COR-L47 (cell line): ENCODE measurements at places on chromosomes 1 and 21.
A peak's percentile ranks its signal among the peaks of the same experiment; 100 is the strongest.

DNA sequence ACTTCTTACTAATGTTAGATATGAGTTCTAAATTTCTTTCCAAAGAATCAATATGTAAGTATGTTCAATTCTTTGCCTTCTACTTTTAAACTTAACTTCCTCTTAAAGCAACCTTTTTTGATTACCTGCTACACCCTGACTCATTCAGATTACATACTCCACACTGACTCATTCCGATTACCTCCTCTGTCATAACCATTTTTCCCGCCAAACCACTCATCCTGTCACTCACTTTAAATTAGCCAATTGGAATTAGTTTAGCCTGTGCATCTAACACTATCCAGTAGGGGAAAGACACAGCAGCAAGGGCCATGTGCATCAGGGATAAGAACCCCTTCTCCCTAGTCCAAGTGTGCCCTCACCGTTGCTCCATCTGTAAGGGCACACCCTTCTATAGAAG, 815.5 kb downstream of the BRINP3 start:
- no peak for DNase-seq

DNA sequence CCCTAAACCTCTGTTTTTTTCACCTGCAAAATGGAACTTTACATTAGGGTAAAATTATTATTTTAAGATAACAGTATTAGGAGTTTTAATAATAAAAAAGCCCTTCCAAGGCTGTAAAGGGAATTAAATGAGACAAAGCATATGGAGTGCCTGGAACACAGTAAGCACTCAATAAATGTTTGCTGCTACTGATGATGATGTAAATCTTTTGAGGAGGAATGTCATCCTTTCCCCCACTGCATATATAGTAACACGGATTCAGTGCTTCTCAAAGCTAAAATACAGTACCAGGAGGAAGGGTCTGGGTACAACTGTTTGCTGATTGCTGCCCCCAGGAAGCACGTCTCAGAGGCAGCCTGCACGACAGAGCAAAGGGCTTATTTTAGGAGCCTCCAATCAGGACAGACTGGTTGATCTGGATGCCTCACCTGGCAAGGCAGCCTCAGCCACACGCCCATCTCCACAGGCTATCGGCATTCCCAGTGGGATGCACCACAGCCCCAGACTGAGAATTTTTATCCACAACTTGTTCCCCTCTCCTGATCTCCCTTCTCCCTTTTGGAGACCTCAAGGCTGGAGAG, 64.4 kb downstream of the GADD45A start:
- DNase-seq: no peak

- no peak for DNase-seq
Observed at GRCh38 chr1:26364956-26365355, 7.6 kb downstream of the ZNF683 start.

- DNase-seq: no peak
Observed at GRCh38 chr1:204426035-204426436, 14.4 kb upstream of the PPP1R15B start.

DNA sequence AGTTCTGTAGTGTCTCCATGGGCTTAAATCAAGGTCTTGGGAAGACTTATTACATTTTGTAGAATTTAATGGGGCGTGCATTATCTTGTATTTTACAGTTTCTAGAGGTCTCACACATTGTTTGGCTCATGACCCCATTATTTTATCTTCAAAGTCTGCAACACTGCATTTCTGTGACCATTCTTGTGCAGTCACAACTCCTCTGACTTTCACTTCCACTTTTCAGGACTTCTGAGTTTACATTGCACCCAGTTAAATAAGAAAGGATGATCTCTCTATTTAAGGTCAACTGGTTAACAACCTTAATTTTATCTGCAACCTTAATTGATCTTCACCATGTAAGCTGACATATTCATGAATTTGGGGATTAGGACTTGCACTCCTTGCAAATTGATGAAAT, 1186.6 kb downstream of the MRPL39 start:
- DNase-seq: no peak

GRCh38 chr1:23436520-23437354, 12.2 kb upstream of the TCEA3 start:
- DNase-seq: no peak

- no peak for DNase-seq
Observed at GRCh38 chr1:44120398-44120949, 1.9 kb downstream of the KLF17 start.

- DNase-seq: no peak
Observed at GRCh38 chr1:8408151-8408839, 90.4 kb downstream of the SLC45A1 start.

- no peak for DNase-seq
Observed at GRCh38 chr1:47515164-47515789, 77.4 kb downstream of the FOXD2 start.

GRCh38 chr1:200038981-200039848, 11.7 kb downstream of the NR5A2 start:
- DNase-seq: peak; percentile 52

DNA sequence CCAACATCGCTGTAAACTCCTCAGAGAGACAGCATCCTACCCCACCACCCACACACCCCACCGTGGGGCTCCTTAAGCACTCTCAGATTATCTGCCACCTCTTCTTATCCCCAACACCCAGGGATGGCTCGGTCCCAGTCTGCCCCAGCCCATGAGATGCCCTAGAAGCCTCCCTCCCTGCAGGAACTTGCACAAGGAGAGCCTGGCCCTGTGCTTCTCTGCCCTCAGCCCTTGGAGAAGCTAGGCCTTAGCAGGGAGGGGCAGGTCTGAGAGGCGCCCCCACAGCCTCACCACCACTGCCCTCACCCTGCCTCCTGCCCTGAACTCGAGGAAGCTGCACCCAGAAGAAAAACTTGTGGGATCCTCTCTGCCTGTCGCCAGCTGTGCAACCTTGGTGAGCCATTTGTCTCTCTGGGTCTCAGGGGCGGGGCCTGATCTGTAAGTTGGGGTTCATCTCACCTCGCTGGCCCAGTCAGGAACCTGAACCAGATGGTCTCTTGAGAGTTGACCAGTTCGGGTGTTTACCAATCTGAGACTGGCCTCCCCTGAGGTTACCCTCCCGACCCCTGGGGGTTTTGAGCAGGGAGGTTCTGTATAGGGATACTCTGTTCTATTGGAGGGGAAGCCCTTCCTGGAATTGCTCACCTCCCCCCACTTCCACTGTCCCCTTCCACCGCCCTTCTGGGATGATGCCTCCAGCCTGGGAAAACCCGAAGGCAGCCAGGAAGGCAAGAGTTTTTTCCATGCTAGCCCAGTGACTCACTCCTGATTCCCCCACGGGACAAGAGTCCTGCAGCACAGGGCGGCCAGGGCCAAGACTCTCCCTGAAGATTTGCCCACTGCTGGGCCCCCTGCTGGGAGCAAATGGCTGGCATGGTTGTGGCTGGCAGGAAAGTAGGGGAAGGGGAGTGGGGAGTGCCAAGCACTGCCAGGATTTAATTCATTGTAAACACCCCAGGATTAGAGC, at the start of gene S100A3:
TSS of gene S100A3 (minus strand) at position 537 of the 967 bp plus-strand sequence. CDS start 773 bp downstream, outside the sequence.
- no peak for DNase-seq

DNA sequence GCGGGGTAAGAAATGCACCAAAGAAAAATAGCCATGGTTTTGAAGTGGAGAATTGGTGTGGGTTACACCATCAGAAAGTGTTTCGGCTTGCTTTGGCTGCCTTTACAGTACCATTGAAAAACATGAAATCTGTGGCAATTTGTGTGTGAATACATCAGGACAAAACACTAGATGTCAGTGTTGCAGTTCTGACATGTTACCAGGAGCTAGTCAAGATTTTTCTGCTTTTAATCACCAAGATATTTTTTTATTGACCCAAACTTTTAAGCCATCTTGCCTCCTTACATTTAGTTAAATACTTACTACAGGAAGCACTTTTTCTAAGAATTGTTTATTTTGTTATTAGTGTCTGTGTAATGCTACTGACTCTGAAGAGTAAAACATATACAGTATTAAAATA, 14.3 kb downstream of the RRP15 start:
- no peak for DNase-seq

DNA sequence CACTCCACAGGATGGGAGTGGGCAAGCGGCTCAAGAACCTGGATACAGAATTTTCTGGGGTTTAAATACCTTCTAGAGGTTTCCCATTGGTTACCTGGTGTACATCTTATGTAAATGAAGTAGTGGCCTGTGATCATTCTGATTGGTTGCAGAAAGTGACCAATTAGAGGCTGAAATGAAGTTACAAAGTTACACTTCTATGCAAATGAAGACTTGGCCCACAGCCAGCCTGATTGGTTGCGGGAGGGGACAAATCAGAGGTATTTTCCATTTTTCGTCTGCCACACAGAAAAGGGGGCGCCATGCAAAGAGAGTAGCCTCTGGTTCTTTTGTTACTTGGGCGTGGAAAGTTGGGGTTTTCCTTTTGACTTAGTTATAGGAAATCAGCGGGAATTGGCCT, 8.9 kb downstream of the KCNAB2 start:
- DNase-seq: no peak

- peak; percentile 13 for DNase-seq
Observed at GRCh38 chr1:151494741-151495281, 16.4 kb upstream of the CGN start.

GRCh38 chr21:37367703-37368540, 1.3 kb downstream of the DYRK1A start:
- DNase-seq: no peak

- DNase-seq: no peak
Observed at GRCh38 chr1:117001254-117001927, at the start of gene CD101. Gene CD101, plus strand, starts transcription at chr1:117001760. Its CDS starts 58 bp downstream, at chr1:117001818.

DNA sequence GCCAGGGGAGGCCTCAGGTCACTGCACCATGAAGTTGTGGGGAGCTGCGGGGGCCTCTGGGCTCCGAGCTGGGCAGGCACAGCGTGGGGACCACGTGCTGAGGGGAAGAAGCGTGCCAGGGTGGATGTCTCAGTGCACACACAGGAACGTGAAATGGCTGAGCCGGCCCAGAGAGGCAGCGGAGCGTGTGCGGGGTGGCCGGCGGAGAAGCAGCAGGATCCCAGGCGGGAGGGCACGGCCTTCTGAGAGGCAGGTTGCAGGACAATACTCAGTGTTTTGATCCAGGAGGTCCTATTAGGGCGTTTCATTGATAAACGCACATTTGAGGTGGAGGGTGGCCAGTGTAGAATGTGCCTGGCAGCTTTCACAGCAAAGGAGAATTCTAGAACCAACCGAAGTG, 12.9 kb downstream of the TNFRSF14 start:
- no peak for DNase-seq

GRCh38 chr1:9111957-9112356, 16.9 kb downstream of the GPR157 start:
- DNase-seq: no peak

GRCh38 chr21:45991606-45992300, 10.2 kb downstream of the COL6A1 start:
- DNase-seq: no peak

GRCh38 chr1:39490596-39491145, 765 bp upstream of the BMP8A start:
- no peak for DNase-seq

DNA sequence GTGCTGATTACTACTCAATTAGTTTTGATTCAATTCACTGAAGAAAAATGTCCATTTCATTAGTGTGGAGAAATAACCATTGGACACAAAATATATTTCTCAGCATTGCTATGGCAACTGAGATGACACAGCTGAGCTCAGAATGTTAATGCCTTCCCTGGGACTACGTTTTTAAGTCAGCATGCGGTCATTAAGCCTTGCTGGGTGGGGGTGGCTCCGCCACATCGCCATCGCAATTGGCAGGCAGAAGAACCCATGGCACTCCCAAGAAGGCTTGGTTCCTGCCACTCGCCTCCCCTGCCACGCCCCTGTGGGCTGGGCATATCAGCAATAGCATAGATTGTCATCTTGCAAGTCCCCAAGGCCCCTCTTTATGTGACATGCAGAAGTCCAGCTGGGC, 256.7 kb upstream of the CAMK1G start:
- DNase-seq: no peak

DNA sequence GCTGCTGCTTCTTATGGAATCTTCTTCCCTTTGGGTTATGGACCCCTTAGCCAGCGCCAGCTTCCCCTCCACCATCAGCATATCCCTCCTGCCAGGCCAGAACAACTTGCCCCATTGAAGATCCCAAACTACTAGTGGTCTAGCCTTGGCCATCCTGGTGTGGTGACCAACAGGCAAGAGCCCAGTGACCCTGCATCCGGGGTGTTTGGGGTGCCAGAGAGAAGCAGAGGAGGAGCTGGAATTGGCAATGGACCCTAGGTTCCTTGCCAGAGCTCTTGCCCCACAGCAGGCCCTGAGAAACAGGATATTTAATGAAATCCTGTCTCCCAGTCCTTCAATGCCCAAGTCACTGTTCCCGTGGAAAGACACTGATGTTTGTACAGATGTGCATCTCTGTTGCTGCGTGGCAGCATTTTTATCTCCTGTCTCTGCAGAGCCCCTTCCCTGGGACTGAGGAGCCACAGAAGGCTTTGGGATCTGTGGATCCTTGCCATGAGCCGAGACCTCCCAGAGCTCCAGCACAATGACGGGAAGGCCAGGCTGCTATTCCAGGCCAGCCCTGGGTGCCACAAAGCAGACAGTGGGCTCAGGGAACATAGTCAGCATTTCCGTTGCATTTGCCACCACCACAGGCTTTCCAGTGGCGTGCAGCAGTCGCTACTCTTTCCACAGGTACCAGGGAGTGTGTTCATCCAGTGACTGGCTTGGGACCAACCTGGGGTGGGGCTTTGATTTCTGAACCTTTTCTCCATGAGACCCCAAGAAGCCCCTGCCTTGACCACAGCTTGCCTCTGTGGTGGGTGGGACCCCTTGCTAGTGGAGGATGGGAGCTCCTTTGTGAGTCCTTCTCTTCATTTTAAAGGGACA, 21.6 kb downstream of the NAV1 start:
- no peak for DNase-seq

- DNase-seq: no peak
Observed at GRCh38 chr21:32099812-32100416, 178.9 kb downstream of the MIS18A start.

DNA sequence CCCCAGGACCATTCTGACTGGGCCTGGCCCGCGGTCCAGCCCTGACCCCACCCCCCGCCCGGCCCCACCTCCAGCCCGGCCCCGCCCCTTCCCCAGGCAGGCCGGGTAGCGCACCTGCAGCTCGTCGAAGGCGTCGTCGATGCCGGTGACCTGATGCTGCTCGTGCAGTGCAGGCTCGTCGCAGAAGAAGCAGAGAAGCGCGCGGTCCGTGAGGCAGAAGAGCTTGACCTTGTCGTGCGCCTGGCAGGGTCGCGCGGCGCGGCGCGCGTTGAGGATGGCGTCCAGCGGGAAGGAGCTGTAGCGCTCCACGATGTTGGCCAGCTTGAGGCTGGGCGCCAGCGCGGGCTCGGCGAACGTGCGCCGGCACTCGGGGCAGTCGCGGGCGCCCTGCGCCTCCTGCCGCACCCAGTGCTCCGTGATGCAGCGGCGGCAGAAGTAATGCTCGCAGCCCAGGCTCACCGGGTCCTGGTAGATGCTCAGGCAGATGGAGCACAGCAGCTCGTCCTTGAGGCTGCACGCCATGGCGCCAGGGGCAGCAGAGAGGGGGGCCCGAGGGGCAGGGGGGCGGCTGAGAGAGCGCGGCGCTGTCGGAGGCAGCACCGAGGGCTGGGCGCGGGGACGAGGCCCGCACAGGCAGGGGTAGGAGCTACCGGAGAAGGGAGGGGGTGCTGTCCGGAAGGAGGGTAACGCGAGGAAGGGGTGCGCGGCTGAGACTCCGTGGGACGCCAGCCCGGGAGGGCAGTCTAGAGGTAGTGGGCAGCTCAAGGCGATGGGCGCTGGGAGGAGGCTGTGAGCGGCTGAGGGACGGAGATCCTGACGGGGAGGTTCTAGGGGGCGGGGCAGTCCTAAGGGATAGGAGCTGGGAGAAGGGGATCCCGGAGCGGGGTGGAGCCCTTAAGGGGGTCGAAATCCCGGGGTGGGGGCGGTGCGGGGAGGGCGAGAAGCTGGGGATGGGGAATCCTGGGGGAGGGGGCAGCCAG, 642 bp downstream of the TRIM62 start:
- peak; percentile 85 for DNase-seq

- no peak for DNase-seq
Observed at GRCh38 chr1:21935891-21936365, 1.2 kb downstream of the HSPG2 start.

GRCh38 chr1:231396643-231397042, 25.4 kb downstream of the EGLN1 start:
- no peak for DNase-seq
